NCI-H1436 (cell line): ENCODE measurements at places on chromosomes 4 and X.

- no peak for DNase-seq
Measured at GRCh38 chr4:183426507-183426906, 17.9 kb upstream of the CDKN2AIP start.

DNA sequence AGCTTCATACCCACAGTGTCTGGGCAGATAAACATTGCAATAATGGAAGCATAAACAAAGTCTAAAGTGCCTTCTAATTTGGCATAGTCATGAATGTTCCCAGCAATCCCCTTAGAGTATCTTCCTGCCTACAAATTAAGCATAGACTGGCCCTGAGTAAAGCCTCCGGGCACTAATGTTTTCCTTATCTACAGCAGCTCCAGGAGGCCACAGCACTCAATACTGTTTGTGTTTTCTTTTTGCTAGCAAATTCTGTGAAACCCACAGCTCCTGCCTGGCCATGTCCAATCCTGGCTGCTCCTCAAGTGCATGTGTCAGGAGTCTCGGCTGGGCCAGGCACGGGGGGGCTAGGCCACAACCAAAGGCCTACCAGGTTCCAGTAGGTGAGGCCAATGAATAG, 102.7 kb upstream of the TBC1D9 start:
- no peak for DNase-seq

DNA sequence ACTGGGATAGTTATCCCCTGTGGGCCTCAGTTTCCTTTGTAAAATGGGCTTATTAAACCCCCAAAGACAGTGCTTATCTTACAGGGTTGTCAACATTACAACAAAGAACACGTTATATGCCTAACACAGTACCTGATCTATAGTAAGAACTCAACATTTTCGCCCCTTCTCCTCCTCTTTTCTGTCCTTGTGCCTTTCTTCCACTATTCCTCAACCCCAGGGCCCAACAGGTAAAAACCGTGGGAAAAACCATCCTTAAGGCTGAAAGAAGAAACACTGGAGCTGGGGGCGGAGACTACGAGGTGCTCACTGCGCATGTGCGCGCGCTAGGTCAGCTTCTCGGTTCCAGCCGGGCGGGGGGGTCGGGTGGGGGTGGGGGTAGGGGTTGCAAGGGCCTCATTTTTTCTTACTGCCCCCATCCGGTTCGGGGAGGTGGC, 426 bp upstream of the XIAP start:
- DNase-seq = peak; percentile 65

- DNase-seq = no peak
Measured at GRCh38 chr4:140372751-140373327, 607 bp upstream of the SCOC start.

- no peak for DNase-seq
Measured at GRCh38 chr4:102715057-102715456, 45.7 kb downstream of the MANBA start.

DNA sequence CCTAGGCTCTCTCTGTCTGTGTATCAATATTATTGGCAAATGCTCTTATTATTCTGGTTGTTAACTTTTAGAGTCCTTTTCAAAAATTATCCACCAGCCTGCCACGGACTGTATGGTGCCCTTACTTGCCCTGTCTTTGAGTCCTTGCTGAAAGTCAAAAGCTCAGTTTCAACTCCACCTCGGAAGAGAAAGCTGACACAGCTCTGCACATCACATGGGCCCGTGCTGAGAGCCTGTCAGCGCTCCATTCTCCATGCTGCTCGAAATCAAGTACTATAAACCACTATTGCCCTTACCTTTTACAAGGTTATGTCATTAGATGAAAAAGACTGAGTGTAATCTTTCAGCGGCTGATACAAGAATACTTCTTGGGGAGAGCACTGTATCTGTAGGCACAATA, 141.0 kb downstream of the CORIN start:
- DNase-seq = no peak

- DNase-seq = no peak
Measured at GRCh38 chr4:145773581-145774234, 93.8 kb downstream of the C4orf51 start.
